HEK293T (cell line): ENCODE measurements at places on chromosomes 1 and 21.

DNA sequence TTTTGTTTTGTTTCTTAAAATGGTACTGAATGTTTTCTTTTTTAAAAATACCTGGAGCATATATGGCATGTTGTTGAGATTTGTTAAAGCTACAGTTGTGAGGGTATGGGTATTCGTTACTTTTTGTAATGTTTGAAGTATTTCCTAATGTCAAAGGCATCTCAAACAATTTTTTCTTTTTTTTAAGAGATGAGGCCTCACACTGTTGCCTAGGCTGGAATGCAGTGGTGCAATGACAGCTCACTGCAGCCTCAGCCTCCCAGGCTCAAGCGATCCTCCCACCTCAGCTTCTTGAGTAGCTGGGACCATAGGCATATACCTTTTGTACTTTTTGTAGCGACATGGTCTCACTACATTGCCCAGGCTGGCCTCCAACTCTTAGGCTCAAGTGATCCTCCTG is 16.1 kb downstream of the CLCN6 start:
- no peak for DNase-seq

- no peak for DNase-seq
Measured at GRCh38 chr1:175656416-175656815, 87.0 kb downstream of the TNR start.

DNA sequence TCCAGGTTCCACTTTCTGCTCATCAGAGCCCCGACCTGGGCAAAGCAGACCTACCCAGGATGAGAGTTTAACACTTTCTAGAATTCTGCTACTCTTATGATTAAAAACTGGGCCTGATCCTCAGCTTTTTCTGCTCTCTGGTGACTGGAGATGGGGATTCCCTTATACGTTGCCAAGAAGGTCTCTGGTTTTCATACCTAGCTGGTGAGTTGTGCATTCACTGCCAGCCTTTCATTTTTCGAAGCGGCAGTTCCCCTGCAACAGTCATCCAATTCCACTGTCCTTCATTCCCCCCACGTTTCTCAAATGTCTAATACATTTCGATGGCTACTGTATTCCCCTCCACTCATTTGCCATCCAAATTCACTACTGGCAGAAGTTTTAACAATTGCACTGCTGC is 135.3 kb downstream of the ADSS2 start:
- no peak for DNase-seq

DNA sequence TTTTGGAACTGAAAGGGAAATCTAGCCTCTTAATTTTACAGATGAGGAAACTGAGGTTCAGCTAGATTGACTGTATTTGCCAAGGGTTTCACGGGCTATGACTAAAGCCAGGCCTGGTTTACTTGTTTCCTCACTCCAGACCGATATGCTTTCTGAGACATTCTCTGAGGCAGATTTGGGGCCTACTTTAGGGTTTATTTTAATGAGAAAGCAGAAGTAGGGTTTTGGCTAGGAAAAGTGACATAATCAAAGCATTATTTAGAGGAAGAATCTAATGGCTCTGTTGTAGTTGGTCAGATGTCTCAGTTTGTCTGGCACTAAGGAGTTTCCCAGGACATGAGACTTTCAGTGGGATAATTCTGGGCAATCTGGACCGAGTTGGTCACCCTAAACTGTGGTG is 1.5 kb upstream of the RPTN start:
- DNase-seq = no peak

DNA sequence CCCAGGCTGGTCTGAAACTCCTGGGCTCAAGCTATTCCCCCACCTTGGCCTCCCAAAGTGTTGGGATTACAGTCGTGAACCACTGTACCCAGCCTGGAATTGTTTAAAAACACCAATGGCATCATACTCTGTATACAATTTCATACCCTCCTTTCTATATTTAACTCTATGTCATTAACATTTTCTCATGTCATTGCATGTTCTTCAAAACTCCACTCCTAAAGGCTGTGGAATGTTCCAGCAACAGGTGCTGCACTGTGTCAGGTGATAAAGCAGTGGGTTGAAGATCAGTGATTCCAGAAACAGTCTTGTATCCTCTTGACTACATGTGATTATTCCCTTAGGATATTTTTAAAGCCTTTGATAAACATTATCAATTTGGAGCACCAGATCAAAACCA is 36.7 kb upstream of the GRHL3 start:
- DNase-seq = no peak

- DNase-seq = no peak
Measured at GRCh38 chr1:11131816-11132215, 32.1 kb upstream of the EXOSC10 start.

DNA sequence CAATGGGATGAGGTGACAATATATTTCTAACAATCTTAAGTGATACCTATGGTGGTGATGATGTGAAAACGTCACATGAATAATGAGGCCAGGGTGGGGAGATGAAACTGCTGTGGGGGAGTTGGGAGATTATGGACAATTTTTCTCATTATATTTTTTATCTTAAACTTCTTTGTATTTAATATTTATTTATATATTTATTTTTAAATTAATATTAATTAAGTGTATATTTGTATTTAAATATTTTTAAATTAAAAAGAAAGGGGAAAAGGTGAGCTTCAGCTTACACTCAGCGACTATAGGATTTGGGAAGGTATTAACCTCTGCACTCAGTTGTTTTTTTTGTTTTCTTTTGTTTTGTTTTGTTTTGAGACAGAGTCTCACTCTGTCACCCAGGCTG is 158.7 kb downstream of the PSMG1 start:
- no peak for DNase-seq

DNA sequence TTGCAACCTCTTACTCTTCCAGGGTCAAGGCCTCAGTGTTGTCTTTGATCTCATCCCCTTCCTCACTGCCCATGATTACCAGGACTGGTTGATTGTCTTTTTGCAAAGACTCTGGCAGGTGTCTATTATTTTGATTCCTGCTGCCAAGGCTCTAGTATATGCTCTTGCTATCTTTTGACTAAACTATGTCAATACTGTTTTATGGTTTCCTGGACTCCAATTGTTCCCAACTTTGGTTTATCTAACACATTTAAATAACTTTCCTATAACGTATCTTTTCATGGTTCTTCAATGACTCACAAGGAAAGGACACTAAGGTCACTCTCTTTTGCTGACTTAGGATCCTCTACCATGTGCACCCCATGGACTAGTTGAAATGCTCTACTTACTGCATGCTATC is 141.5 kb downstream of the PTPRC start:
- DNase-seq = no peak

- DNase-seq = no peak
Measured at GRCh38 chr1:182589931-182590330, 875 bp upstream of the RNASEL start.

GRCh38 chr1:49765034-49765433 is 258.7 kb downstream of the AGBL4 start:
- DNase-seq = no peak

DNA sequence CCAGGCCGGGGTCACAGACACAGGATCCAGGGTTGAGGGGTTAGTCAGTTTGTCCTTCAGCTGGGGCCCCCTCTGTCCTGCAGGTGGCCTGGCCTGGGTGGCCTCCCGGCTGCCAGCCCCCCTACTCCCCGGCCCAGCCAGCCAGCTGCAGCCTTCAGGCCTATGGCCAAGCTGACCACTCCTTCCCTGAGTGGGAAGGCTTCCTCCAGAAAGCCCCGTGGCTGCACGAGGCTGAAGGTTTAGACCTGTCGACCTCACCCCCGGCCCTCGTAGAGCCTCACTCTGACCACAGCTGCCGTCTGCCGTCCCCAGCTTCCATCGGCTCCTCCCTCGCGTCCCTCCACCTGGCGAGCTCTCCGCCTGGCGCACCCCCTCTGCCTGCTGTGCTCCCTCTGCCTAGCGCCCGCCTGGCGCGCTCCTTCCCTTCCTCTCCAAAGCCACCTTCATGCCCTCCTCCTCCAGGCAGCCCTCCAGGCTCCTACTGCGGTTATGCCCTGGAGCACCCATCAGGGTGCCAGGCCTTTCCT is 9.6 kb downstream of the TTLL10 start:
- no peak for DNase-seq

GRCh38 chr1:245888809-245889208 is 618.3 kb downstream of the SMYD3 start:
- no peak for DNase-seq

- no peak for DNase-seq
Measured at GRCh38 chr1:183592733-183593132, 2.5 kb upstream of the NCF2 start.

DNA sequence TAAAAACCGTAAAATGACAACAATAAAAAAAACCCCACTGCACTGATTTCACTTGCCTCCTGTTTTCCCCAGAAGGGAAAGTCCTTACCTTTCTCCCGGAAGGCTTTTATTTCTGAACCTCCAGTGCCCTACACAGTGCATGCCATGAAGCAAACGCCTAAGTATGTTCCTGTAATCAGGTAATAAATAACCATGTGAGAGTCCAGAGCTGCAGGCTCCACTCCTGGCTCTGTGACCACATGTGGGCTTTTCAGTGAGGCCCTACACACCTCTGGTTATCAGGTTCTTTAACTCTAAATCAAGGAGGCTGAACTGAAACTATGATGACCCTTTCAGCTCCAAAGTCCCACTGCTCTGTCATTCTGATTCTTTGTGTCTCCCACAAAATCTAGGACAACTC is 20.8 kb upstream of the NR5A2 start:
- no peak for DNase-seq

DNA sequence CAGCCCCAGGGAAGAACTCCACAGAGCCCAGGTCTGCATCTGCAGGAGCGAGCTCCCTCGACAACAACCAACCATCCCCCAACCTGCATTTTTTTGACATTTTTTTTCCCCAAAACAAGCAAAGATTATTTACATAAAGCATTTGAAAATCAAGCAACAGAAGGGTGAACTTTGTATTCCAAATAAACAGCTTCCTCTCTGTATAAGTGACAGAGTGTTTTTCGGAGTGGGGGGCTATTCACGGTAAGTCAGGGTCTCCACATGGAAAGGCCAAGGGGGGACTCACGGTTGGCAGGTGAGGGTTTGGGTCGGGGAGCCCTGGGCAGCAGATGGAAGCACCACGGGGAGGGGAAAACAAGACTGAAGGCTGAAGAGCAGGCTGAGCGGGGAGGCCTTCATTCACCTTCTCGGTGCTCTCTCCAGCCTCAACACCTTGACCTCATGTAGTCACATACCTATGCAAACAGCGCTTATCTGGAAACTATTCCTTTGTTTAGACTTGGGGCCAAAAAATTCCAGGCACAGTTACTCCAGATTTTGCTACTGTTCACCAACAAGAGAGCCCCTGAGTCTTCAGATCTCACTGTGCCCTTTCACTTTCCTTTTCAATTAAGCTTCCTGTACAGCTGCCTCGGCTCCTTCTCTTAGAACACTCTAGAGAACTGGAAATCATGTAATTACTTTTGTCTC is 27.6 kb downstream of the C2CD2 start:
- DNase-seq = no peak

DNA sequence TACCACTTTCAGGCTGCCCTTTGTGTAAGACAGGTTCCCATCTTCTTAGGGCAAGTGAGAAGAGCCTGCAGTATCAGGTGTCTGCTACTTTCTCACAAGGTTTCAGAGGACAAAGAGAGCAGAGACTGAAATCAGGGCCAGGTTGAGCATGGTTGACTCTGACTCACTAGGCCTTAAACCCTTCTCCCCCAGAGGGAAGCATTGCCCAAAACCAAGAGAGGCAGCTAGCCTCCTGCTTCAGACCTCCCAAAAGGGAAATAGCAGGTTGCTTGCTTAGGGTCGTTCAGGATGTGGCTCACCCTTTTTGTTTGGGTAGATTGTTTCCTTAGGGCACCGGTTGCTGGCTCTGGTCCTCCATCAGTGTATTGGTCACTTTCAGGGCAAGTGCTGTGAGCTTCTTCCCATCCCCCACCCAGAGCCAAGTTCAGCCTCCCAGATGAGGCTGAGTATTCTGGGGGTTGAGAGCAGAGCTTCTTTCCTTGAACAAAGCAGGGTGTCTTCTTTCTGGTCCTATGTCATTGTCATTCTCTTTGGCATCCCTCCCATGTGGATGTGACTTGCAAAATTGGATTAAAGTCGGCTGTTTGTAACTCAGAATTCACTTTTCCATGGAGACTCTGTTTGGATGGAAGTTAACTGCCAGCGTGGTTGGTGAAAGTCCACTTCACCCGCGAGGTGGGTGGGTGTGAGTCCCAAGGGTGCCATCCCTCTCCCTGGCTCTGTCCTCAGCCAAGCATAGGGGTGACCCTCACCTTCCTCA is 55.5 kb upstream of the GALNT2 start:
- no peak for DNase-seq

- DNase-seq = no peak
Measured at GRCh38 chr1:210618369-210618768, 289.7 kb downstream of the HHAT start.

DNA sequence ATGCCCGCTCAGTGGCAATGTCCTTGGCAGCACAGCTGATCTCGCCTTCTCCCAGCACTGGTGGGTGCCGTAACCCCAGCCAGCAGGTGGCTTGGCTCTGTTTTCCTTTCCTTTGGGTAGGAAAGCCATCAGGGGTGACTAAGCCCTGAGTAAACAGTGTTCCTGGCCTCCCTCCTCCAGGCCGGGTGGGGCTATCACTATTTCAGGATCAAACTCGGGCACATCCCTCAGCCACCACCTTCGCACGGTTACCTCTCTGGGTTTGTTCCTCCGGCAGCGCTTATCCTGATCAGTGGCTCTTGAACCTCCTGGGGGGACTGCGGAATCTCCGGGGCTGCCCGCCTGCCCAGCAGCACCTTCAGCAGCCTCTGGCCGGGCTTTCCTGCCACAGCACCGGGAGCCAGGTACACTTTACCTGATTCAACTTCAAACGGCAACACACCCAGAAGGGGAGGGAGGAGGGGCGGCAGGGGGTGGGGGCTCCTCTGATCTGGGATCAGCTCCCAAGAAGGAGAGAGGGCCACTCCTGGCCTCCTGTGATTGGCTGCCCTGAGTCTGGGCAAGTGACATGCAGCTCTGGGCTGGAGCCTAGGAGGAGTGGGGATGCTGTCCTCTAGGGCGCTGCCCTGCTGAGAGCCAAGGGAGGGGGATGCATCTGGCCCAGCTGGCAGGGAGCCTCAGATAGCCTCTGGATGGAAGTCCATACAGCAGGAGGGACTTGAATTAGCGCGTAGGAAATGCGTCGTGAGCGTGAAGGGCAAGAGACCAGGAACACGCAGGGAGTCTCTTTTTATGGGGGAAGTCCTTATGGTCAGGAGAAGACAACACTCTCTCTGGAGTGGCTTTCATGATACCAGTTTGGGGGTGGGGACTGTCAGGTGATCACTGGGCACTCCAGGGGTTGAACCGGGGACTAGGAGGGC is at the start of gene ASCL5:
Gene ASCL5 (minus strand): TSS at position 353 of the 923 bp plus-strand sequence. CDS start 11,812 bp downstream, outside the sequence.
- DNase-seq = no peak

DNA sequence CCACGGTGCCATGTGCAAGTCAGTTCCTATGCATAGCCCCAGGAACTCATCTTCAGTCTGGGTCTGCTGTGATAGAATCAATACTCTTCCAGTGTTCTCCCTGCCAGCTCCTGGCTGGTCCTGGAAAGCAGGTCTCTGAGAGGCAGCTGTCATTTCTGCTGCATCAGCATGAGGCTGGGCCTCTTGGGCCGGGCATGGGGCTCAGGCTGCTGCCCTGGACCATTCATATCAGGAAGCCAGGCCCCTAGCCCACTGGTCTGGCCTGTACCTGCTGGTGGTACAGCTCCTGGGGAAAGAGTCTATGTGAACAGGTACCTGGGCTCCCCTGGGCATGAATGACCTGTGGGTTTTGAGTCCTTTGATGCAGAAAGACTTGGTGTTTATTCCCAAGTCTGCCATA is 173.6 kb upstream of the CSF3R start:
- DNase-seq = no peak
